ENCODE measurements at places on chromosomes 4 and X.
A peak's percentile ranks its signal among the peaks of the same experiment; 100 is the strongest.

DNA sequence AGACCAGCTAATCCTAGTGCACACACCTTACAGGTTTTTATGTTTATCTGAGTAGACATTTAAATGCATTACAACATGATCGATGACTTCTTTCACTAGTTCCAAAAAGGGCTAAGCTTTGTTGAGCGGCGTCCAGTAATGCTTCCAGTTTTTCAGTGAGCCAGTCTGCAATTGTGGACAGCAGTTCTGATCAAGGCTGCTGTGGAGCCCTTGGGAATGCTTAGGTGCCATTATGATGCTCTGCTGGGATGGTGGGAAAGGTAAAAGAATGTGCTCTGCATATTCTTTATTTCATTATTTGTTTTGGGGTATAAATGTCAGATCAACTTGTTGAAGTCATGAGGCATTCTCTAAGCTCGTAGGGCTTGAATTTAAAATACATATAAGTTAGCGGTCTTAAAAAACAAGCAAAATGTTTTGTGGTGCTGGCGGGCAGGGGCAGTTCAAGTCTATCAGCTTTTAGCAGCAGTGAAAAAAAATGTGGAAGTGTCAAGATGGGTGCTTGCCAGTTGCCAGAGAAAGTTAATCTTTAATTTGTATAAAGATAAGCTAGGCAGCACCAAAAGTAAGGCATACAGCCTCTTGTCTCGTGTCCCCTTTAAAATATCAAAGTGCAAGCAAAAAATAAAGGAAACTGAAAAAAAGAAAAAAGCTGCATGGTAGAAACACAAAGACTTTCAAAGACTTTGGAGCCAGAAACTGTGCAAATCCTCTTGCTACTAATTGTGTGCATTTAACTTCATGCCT, 5.8 kb downstream of the MID1IP1 start:
- no peak for DNase-seq

- no peak for DNase-seq
Observed at GRCh38 chrX:67289055-67289499, 254.7 kb upstream of the AR start.

DNA sequence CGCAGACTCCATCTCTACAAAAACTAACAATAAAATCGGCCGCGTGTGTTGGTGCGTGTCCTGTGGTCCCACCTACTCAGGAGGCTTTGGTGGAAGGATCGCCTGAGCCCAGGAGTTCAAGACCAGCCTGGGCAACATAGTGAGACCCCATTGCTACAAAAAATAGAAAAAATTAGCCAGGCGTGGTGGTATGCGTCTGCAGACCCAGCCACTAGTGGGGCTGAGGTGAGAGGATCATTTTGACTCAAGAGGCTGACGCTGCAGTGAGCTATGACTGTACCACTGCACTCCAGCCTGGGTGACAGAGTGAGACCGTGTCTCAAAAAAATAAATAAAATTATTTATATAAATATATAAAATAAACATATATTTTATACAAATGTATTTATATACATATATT, 22.3 kb downstream of the ASMTL start:
- DNase-seq = no peak

DNA sequence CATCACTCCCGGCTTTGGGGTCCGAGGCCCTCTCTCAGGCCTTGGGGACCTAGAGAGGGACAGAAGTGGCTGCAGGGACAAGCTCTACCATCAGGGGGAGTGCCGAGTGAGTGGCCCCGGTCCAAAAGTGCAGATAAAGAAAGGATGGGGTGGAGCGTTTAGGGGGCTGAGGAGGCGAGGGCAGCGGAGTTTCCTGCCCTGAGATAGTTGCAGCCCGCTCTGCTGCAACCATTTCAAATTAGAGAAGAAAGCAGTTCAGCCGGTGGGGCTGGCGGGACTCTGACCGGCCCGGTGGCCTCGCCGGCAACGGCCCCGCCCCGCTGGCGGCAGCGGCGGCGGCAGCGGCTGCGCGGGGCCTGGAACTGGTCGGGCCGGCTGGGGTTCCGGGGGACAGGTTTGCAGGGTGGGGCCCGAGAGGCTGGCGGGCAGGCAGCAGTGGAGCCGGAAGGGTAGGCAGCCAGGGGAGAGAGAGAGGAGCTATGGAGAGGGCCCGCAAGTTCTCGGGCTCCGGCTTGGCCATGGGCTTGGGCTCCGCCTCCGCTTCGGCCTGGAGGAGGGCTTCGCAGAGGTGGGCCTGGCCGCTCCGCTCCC, 7.6 kb downstream of the DLG3 start:
- peak; percentile 68 for DNase-seq

DNA sequence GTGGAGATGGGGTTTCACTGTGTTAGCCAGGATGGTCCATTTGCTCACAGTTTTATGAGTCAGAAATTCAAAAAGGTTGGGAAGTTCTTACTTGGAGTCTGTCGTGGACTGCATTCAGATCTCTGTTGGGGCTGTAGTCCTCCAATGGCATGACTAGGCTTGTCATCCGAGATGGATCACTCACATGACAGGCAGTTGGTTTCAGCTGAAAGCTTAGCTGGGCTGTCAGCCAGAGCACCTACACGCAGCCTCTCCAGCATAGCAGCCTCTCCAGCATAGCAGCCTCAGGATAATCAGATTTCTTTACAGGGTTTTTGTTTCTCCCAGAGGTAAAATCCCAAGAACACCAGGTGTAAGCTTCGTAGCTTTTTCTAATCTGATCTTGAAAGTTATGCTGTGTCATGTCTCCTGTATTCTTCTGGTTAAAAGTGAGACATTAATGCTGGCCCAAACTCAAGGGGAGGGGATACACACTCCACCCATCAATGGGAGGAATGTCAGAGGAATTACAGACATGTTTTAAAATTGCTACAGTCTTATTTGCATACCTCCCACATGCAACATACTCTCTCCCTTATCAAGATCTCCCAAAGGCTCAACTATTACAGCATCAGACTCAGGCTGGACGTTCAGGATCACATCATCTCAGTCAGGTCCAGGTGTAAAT, 31.6 kb upstream of the SOD3 start:
- no peak for DNase-seq

GRCh38 chr4:163966612-163967011, 472.1 kb downstream of the TMA16 start:
- no peak for DNase-seq

GRCh38 chrX:39427906-39428305, 626.6 kb downstream of the MID1IP1 start:
- DNase-seq = no peak

All from NCI-H1092 treated with DMSO at 0.1 percent for 48 hours (cell line).